ENCODE measurements at places on chromosomes 1 and 21. TPM values are rescaled to one million over a fixed set of nuclear protein-coding genes. Genes with fewer than 3 reads are reported as not detected.
A peak's percentile ranks its signal among the peaks of the same experiment; 100 is the strongest.

RNF187 gene
- 156 TPM for total RNA-seq

CAMK2N1 gene
- 26.8 TPM for total RNA-seq

TMEM269 gene
- total RNA-seq, result 0.67 TPM

PIGR gene
- not detected for total RNA-seq

MEX3A gene
- total RNA-seq, result 19.8 TPM

C8A gene
- not detected for total RNA-seq

GJA8 gene
- total RNA-seq, result not detected

SPRR2A gene
- total RNA-seq, result not detected

OR2T6 gene
- total RNA-seq, result not detected

FCRL4 gene
- not detected for total RNA-seq

PPIAL4G gene
- not detected for total RNA-seq

NOS1AP gene
- total RNA-seq, result 2.5 TPM

DNA sequence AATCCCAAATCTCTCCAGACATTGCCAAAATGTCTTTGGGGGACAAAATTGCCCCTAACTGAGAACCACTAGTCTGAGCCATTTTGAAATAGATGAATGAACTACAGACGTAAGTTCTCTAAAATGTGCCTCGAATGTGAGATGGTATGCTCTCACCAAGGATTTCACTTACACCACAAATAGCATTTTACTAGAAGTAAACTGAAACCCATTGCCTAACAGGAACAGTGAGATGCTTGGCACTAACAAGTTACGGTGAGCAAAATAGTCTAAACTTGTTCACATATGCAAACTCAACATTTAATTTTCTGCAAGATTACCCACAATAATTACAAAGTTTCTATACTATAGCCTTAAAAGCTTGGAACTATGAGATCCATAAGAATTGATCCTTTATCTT lies 343.6 kb upstream of the ESRRG start:
- no peak for DNase-seq

- DNase-seq, result no peak
These were observed 108.7 kb downstream of the USH2A start for GRCh38 chr1:216314379-216315095.

DNA sequence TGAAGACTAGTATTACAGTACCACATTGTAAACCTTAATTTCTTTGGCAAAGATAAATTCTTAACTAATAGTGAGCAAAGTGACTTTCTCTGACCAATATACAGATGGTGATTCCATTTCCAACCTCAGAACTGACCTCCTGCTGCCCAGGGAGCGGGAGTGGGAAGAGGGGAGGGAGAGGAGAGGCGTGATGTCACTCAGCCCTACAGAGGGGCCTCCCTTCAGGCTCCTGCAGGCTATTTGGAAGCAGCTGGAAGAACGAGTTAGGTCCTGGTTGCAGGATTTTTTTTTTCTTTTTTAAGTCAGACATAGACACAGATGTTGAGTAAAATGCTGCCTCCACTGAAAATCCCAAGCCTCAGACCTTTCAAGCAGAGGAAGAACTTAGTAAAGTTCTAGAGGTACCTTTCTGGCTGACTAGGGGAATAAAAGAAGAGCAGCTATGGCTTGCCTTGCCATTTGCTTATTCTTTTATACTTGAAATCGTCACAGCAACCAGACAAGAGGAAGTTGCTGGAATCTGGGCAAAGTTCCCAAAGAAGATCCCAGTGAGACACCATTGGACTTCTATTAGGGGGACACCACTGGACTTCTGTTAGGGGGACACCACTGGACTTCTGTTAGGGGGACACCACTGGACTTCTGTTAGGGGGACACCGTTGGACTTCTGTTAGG lies 54.5 kb downstream of the EXO1 start:
- no peak for DNase-seq

- no peak for DNase-seq
These were observed 22.0 kb upstream of the ADAM30 start for GRCh38 chr1:119918301-119918700.

DNA sequence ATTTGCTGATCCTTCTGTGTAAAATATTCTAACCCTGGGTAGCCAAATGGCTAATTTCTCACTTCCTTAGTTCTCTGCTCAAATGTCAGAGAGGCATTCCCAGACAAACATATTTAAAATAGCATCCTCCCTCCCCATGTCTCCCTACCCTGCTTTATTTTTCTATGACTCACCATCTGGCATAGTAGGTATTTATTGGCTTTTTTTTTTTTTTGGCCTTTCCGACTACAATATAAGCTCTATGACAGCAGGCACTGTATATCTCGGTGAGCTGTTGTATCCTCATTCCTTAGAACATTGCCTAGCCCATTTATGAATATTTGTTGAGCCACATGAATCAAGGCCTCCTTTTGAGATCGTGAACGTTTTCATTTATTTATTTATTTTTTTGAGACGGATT lies 1.5 kb upstream of the NEK7 start:
- DNase-seq, result no peak

GRCh38 chr1:206089341-206089740 lies 27.8 kb downstream of the AVPR1B start:
- no peak for DNase-seq

- no peak for DNase-seq
These were observed 14.0 kb downstream of the NES start for GRCh38 chr1:156663178-156663577.

GRCh38 chr1:22772014-22772413 lies 61.4 kb downstream of the EPHB2 start:
- no peak for DNase-seq

GRCh38 chr1:100268202-100268601 lies 2.2 kb downstream of the RTCA start:
- DNase-seq, result no peak

DNA sequence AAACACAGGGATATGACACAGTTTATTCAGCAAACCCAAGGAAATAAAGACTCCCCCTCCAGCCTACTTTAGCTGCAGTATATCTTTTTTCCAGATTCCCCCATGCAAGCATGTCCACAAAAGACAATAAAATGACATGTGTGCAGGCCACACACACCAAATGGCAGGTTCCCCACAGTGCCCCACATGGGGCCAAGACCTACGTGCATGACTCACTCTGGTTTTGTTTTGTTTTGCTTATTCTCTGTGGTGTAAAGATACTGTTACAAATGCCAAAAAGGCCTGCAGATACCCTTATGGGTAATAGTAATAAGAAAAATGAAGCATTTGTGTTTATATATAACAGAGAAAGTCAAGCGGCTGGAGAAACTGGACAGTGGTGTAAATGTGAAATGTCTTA lies 71.6 kb downstream of the RD3 start:
- DNase-seq, result no peak

DNA sequence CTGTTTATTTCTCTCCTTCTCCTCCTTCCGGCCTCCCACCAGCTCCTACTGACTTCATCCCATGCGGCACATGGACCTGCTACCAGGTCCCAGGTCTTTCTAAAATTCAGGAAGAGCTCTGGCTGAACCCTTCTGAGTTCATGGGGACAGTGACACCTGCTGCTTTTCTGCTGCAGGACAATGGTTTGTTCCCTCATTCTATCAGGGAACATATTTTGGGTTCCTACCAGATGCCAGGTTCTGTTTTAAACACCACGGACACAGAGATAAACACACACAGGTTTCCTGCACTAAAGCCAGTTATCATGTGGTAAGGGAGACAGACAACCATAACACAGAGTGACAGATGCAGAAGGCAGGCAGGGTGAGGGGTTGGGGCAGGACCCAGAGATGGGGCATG lies 114.0 kb upstream of the RAB4A start:
- DNase-seq, result no peak

DNA sequence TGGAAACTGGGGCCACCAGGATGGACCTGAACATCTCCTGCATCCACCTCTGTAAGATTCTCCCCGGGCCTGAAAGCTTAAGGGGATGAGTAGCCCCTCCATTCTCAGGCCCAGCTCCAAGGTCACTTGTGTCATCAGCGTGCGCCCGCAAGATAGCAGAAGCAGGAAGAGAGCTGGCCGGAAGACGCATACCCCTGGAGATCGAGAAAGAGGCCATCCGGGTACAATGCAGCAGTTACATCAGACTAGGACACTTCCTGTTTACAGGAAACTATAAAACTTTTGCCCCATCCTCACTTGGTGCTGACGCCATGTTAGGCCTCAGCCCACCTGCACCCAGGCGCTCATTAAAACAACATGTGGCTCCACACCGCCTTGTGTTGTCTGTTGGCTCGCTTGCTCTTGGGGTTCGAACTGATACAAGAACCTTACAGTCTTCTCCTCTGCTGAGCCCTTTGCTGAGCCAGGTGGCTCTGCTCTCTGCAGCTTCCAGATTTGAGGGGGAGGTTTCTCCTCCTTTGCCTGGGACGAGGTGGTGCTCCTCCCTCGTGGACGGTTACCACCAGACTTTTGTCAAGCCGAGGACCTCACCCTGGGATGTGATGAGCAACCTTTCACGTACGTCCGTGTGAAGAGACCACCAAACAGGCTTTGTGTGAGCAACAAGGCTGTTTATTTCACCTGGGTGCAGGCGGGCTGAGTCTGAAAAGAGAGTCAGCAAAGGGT lies 277.5 kb upstream of the C1orf174 start:
- peak; percentile 71 for DNase-seq

DNA sequence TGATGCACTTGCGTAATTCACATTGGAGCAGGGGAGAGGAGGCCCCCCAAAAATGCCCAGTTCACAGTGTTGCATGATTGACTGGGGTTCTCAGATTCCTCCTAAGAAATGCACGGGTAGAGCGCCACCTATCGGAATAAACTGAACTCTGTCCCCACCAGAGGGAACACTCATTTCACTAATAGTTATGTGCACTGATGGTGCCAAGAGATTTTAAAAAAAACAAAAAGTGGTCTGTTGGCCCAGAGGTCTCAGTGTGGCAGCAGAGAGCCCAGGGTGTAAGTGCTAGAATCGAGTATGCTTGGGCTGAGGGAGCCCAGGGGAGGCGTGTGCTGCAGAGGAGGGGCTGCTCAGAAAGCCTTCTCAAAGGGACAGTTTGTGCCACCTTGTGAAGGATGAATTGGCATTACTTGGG lies 6.9 kb downstream of the PINK1 start:
- DNase-seq, result no peak

- no peak for DNase-seq
These were observed 398.1 kb upstream of the LYPLAL1 start for GRCh38 chr1:218775501-218776021.

DNA sequence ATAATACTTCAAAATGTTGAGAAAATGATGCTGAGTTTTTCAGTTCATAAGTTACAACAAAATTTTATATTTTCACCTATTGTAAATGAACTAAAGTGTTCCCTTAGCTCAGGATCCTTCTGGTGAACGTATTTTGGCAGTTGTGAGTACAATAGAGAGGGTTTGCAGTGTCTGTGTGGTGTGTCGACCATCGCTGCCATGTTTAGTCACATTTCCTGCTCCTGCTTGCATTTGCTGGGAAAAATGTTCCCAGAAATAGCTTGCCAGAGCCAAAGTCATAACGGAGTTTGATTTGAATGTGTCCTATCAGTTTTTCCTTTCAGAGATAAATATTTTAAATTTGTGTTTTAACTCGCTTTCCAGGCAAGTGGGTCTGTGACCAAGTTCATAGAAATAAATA lies 117.1 kb upstream of the COL6A1 start:
- DNase-seq, result no peak

DNA sequence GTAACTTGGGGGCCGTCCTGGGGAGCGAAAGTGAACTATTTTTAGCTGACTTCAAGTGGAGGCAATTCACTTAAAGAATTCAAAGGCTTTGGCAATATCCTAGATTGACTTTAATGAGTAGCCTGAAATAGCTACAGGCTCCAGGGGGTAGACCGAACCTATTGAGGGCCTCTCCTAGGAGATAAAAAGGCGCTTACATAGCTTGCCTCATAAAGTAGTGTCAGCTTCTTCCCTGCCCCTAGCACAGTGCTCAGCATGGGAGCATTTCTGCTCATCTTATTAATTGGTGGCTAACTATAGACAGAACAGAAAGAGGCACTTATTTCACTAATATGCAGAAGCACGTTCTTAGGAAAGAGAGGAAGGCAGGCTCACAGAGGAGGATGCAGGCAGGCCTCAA lies 12.3 kb upstream of the CTNNBIP1 start:
- DNase-seq, result no peak

- DNase-seq, result no peak
These were observed 17.1 kb upstream of the RNF11 start for GRCh38 chr1:51219022-51219421.

- DNase-seq, result no peak
These were observed 76.6 kb downstream of the UBE2U start for GRCh38 chr1:64280001-64280400.

DNA sequence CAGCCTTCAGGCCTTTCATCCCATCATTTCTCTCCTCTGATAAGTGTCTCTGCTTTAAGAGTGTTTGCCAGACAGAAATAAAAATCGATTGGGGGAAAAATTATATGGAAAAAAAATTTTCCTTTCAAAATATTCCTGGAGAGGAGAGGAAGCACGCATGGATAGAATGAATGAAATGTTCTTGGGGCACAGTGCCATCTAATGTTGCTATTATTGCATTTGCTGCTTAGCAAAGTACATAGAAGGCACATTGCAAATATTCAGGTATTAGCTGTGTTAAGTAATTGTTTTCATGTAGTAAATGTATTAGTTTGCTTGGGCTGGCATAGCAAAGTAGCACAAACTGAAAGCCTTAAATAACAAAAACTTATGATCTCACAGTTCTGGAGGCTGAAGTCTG lies 18.1 kb downstream of the B3GALT5 start:
- DNase-seq, result no peak

DNA sequence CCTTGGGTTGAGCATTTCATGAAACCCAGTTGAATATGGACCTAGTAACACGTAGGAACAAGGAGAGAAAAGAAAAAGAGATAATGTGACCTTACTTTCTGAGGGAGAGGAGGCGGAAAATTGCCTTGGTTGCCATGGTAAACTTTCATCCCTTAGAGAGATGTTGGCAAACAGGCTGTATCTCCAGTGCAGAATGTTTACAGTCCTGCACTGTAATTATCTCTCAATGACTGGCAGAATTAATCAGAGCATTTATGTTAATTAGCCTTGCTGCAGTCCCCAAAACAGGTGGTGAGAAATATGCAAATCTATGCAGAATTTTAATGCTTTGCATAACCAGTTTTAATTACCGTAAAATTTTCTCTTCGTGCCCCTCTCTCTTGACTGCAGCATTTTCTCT lies 147.3 kb downstream of the CD247 start:
- no peak for DNase-seq

DNA sequence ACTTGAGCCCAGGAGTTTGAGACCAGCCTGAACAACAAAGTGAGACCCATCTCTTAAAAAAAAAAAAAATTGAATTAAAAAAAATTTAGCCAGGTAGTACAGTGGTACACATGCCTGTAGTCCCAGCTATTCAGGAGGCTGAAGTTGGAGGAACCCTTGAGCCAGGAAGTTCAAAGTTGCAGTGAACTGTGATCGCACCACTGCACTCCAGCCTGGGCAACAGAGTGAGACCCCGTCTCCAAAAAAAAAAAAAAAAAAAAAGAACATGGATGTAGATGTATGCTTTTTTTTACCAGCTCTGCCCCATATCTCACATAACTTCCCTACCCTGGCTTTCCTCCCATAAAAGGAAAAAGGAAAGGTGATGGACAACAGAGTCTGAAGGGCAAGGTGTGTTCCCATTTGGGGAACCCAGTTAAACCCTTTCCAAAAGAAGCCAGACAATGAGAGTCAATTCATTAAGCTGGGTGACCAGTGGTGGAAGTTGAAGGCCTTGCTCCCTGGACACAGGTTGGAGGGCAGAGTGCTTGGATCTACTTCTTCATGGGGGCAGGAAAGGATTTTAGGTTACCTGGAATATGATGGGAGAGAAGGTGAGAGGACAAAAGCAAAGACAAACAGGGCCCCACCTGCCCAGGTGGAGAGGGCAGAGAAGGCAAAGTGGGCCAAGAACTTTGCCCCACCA lies 2.9 kb downstream of the KRTCAP2 start:
- DNase-seq, result peak; percentile 25
